Panc1 (cell line): ENCODE measurements at places on chromosomes 1 and 21.

DNA sequence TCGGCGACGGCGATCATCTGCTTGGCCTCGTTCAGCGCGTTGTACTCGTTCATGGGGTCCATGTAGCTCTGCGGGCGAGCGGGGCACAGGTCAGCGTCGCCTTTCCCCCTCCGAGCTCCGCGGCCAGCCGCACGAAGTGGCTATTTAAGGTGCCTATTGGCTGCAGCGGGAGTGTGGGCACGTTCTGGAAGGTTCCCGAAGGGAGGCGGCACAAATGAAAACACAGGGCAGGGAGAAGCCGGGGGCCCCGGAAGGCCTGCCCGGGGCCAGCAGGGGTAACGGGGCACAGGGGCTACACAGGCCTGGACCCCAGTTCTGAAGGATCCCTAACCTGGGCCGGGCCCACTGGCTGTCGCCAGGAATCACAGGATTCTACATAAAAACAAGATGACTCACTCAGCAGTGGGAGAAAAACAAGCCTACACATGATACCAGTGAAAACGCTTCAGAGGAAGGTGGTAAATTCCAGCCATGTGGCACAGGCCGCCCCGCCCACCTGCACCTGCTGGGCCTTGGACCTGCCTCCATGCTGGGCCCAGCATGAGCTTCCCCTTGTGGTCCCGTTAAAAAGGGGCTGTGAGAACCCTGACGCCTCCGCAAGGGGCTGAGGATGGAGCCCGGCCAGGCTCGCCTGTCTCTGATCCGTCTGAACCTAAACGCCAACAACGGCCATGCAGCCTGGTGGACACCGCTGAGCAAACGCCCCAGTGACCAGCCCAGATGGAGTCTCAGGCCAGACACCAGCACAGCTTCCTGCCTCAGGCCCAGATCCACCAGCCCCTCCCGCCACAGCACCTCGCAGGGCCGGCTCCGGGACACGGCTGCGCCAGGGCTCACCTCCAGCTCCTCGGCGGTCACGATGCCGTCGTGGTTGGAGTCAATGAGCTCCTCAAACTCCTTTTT is 3.9 kb upstream of the TNFRSF4 start:
- no peak for DNase-seq

- no peak for DNase-seq
These were observed 208.5 kb downstream of the DNAH14 start for GRCh38 chr1:225137976-225138375.

DNA sequence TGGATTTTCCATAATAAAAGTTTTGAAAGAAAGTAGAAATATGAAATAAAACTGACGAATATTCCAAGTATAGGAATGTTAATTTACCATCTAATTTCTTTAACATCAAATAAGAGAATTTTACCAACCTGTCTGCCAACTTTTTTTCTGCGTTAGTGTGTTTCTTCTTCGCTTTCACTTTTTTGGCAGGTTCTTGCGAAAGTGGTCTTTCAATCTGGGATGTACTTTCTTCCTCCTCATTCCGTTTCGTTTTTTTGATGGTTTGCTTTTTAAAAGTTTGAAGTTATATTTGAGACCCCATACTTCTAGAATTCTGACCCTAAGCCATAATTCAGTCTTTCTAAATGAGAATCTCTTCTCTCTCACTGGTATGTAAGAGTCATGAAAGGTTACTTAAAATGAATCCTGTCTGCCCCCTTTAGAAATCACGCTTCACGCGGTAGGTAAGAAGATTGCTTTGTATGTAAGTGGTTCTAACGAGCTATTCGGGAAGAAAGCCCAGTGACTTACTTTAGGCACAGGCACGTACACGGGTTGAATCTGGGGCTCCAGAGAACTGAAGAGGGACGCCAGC is 580 bp downstream of the RBM34 start:
- DNase-seq: no peak

- DNase-seq: no peak
These were observed 108.0 kb downstream of the KCNJ6 start for GRCh38 chr21:37808261-37808660.

GRCh38 chr1:209504571-209504970 is 78.9 kb upstream of the CAMK1G start:
- DNase-seq: no peak

DNA sequence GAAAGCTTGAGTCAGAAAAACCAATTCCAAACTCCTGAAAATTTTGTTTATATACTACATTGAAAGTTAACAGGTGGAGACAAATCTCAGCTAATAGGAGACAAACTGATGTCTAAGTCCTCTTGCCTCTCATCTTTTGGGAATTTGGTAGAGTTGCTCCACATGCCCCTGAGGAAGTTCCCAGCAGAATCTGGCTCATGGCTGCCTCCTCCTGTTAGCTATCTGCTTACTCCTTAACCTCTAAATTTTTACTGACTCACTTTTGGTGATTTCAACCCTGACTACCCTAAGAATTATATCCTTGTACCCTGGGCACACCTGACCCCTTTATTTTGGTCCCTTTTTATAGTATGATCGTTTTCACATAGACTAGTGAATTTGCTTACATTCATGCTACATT is 633.7 kb upstream of the USP24 start:
- no peak for DNase-seq

DNA sequence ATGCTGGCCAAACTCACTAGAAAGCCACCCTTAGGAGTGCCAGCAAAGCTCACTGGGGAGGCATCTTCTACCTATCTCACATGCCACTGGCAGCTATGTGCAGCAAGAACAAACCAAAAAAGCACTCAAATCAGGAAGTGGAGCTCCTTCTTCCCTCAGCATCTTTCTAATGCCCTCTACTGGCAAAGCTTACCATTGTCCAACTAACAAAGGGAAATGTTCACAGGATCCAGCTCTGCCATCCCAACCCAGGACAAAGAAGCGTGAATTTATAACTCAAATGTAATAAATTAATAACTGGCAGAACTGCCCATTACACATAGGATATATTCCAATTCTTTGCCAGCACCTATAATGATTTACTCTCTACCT is 38.9 kb downstream of the LEPR start:
- peak; percentile 17 for DNase-seq

DNA sequence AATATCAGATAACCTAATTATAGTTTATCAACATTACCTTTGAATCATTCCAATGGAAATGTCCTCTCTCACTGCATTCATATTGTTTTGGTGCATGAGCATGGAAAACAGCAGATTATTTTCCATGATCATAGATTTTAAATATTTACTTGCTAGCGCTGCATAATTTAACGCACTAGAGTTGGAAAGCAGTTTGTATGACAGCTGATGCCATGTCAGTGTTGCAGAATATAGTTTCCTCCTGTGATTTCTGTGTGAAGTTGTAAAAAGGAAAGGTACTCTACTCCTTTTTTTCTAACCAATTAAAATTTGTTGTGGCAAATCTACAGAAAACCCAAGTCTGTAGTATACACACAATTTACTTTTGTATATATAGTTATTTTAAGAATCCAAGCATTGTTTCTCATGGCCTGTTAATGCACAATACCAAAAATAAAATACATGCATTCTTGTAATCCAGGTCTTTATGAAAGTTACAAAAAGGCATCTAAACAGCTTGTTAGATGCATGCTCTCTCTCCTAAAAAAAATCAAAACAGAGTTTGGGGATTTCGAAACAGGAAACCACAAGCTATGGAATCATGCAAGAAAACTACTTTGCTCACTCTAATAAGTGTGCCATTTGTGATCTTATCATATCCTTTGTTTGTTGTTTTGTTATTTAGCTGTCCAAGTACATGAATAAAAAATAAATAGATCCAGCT is 1.9 kb upstream of the ATG4C start:
- DNase-seq: no peak

DNA sequence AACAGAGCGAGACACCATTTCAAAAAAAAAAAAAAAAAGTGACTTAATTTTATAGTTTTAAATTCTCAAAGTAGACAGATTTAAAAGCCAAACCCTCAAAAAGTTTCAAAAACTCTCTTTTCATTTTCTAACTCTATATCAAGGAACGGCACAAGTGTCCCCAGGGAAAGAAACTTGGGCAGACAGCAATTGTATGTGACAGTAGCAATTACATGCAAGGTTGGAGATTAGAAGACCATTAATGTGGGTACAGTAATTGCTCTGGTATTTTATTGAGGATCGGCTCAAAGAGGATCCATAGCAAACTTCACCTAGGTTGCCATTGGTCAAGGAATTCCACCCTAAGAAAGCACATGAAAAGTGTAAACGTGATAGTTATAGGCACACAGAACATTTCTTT is 46.2 kb downstream of the ACBD6 start:
- no peak for DNase-seq

DNA sequence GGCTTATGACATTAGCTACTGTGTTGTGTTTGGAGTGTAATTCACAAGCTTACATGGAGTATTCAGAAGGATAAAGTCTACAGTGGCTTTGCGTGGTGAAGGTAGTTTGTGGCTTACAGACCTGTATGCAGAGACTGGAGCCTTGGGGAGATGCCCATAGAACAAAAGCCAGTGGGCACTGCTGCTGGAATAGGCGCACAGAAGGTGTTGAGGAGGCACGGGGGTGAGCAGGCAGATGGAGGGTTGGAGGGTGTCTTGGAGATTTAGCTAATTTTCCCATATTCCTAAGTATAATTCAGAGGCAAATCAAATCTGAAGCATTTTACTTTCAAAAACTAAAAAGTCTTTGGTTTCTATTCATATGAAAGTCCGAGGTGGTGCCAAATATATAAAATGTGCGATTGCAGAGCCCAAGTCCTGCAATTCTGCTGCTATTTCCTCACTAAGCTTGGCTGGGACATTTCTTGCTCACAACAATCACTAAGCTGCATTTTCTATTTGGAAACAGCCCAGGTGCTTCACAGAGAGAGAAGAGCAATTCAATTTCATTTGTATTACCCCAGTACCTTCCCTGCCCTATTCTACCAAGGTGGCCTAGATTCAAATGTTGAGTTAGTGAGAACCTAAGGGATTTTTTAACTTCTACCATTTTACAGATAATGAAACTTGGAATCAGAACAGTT is 48.5 kb downstream of the FH start:
- no peak for DNase-seq

GRCh38 chr1:208809876-208810275 is 565.7 kb upstream of the PLXNA2 start:
- DNase-seq: no peak

DNA sequence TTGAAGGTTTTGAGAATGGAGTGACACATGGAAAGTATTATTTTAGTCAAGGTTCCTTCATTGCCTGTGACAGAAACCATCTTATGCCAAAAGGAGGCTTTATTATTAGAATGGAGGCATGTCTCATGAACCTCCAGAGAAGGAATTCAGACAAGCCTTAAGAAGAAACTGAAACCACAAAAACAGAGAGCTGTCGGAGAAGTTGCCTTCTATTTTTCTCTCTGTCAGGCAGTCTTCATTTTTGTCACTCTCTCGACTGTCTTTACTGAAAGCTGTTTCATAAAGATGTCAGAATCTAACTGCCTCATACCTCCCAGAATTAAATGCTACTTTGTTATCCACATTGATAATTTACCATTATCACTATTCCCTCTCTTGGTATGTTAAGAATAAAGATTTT is 434.7 kb upstream of the ADGRL4 start:
- no peak for DNase-seq

DNA sequence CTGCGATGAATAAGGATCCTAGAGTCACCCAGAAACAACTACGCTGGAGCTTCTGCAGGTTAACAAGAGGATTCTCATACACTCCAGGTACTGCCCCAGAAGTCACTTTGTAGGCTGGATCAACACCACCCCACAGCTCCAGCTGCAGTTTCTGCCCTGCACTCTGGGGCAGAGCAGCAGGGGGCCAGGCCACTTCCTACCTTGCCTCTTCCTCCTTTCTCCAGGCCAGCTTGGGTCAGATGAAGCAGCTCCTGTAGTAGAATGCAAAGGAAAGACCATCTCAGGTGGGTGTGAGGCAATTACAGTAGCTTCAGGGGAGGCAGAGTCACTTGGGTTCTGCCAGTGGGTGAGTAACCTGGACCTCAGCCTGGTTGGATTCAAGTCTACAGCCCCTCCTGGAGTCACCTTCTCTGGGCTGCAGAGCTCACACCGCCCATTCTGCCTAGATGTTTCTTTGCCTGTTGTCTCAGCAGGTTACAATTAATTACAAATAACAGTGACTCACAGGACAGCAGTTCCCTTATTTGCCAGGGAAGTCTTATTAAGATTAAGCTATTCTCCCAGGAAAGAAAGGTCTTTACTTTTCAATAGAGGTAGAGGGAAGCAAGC is 24.4 kb upstream of the BCAR3 start:
- DNase-seq: no peak
